NCI-H1092 treated with DMSO at 0.1 percent for 48 hours (cell line): ENCODE measurements at places on chromosomes 5 and 9.

GRCh38 chr5:176915906-176916305 is 16.8 kb upstream of the HK3 start:
- no peak for DNase-seq

DNA sequence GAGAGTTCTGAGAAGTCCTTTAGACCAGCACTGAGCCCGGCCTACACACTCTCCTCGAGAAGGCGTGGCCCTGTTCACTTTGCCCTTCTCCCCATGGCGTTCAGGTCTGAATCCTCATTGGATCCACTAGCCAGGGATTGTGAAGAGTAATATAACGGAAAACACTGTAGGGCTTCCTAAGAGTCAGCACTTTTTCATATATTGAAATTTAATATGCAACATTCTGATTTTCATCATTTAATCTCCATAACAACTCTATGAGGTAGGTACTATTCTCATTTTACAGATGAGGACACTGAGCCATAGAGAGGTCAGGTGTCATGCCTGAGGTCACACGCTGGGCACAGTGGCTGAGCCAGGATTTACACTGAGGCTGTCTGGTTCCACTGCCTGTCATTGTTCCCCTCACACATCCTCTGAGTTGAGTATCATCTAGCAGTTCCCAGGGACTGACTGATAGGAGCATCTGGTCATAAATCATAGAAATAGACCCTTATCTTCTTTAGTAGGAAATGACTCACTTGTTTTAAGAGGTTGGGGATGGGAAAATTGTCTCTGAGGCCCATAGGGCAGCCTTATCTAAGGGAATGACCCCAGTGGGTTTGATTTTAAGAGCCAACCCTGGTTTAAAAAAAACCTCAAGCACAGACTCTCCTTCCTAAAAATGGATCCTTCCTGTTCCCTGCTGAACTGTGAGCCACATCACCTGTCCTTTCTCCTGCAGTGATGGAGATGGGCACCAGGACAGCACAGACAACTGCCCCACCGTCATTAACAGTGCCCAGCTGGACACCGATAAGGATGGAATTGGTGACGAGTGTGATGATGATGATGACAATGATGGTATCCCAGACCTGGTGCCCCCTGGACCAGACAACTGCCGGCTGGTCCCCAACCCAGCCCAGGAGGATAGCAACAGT is 41.2 kb downstream of the THBS4 start:
- no peak for DNase-seq

- DNase-seq, result no peak
These were observed 78.1 kb downstream of the DENND1A start for GRCh38 chr9:123851851-123852250.

DNA sequence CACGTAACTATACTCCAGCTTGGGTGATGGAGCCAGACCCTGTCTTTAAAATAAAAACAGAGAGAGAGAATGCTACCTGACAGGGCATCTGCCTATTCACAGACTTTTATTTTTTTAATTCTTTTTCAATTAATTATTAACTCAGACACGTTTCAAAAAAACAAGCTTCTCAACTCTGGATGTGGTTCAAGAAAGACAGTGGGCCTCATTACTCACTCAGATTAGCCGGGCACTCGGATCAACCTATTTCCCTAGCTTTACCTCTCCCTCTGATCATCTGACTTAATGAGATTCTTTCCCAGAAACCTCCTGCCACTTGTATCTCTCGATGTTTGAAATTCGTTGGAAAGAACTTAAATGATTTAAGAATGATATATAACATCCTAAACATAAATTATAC is 134.1 kb downstream of the TRPM6 start:
- no peak for DNase-seq

GRCh38 chr5:124200381-124200780 is 546.1 kb downstream of the ZNF608 start:
- no peak for DNase-seq

- DNase-seq, result no peak
These were observed 320.6 kb upstream of the BRINP1 start for GRCh38 chr9:119689879-119690278.

GRCh38 chr5:159915904-159916840 is at the start of gene ADRA1B:
Gene ADRA1B, plus strand, starts transcription at chr5:159916482. Its CDS starts 424 bp downstream, at chr5:159916906.
- DNase-seq, result peak; percentile 41

GRCh38 chr5:86986837-86987236 is 280.8 kb upstream of the RASA1 start:
- no peak for DNase-seq

DNA sequence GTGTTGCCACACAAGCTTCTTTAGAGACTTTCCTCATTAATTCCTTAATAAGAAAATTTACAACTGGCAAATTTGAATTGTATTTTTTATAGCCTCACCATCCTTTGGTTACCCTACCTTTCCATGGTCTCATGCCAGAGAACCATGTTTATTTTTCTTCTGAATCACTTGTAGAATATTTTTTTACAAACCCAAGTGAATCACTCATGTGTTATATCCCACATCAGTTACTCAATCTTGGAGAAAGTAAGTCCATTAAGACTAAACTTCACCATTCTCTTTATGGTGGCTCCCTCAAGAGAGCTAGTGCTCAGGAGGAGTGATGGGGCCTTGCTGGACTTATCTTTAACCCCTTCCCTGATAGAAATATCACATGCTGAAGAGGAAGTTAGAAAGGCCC is 128.9 kb downstream of the SUSD1 start:
- DNase-seq, result no peak

GRCh38 chr5:110342683-110343082 is 383.8 kb downstream of the TMEM232 start:
- DNase-seq, result peak; percentile 20

DNA sequence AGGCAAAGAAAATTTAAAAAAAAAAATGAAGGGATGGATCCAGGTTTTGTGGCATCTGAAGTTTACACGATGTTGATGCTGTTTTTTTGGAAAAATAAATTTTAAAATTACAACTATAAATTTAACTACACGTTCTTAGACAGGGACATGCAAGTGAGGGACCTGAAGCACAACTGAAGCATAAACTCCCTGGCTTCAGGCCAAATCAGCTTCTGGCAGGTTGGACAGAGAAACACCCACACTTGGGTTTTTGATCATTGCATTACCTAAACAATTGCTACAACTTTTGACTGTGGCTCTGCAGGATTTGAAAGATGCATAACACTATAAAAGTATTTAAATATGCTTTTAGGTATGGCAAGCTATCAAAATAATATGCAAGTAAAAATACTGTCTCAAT is 1318.3 kb upstream of the DMAC1 start:
- DNase-seq, result peak; percentile 24

DNA sequence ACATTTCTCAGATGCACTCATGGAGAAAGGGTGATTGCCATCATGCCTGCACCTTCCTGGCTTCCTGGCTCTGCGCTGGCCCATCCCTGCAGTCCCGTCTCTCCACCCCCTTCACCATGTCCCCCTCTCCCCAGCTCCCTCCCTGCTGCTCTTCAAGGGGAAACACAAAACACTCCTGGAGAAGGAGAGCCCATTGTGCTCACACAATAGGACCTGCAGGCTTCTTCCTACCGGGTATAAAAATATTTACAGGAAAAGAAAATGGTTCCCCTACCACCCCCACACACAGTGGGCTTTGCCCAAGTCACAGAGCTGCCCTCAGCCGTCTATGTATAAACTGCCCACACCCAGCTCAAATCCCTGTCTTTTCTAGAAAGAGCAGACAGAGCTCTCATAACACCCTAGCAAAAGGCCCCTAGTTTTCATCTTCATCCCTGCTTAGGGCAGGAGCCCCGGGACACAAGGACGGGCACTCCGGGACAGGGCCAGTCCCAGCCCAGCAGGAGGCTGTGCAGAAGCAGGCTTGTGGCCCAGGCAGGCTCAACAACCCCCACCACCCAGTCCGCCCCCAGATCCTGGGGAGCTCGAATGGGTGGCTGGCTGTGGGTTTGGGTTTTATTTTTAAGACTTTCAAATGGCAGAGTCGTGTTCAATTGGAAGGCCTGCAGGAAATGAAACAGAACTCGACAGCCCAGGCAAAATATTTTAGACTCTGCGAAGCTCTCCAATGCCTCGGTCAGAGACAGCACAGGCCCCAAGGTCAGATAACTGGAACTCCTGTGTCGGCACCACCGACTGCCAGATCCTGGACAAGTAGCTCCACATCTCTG is 77.3 kb downstream of the LRSAM1 start:
- DNase-seq, result no peak

DNA sequence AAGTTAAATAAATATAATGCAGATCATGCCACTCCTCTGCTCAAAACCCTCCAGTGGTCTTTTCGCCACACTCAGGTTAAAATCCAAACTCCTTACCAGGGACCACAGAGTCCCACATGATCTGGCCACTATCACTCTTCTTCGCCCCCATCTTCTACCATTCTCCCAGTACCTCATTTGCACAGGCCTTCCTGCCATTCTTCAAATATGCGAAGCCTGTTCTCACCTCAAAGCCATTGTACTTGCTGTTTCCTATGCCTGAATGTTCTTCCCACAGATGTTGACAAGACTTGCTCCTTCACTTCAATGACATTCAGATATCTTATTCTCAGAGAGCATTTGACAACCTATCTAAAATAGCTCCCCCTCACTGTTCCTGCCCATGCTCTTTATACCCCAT is 10.9 kb downstream of the TEX10 start:
- DNase-seq, result no peak

GRCh38 chr5:168299372-168299771 is 7.9 kb downstream of the WWC1 start:
- no peak for DNase-seq

DNA sequence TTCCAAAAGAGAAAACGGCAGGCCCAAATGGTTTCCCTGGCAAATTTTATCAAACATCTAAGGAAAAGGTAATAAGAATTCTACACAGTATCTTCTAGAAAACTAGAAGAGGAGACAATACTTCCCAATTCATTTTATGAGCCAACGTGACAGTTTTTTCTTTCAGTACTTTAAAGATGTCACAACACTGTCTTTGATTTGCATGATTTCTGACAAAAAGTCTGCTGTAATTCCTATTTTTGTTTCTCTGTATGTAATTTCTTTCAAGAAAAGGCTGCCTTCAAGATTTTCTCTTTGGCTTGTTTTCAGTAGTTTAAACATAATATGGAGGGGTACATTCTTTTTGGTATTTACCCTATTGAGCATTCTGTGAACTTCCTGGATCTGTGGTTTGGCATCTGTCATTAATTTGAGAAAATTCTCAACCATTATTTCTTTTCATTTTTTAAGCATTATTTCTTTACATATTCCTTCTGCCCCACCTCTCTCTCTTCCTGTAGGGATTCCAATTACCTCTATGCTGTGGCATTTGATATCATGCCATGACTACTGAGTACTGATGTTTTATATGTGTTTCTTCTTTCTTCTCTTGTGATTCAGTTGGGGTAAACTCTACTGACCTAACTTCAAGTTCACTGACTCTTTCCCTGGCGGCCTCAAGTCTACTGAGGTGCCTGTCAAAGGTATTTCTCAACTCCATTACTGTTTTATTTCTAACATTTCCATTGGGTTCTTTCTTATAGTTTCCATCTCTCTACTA is 32.2 kb downstream of the ANKS6 start:
- no peak for DNase-seq

- DNase-seq, result no peak
These were observed 104.4 kb downstream of the ARHGAP26 start for GRCh38 chr5:142874540-142874939.

- no peak for DNase-seq
These were observed 26.6 kb downstream of the HABP4 start for GRCh38 chr9:96476591-96476990.

DNA sequence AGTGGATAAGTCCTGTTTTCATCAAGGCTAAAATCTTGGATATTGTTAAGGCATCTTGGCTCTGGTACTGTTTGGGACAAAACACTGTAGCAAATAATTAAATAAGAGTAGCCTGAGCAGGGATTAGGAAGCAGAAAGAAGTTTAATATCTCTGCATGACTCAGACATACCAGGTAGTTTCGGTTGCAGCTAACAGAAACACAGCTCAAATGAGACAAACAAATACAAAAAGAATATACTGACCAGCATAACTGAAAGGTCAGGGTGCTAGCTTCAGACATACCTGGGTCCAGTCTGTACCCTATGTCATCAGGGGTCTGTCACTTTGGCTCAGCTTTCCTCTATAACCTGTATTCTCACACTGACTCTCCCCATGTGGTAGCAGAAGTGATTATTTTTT is 156.4 kb upstream of the MAP3K1 start:
- DNase-seq, result no peak

- peak; percentile 13 for DNase-seq
These were observed 25.5 kb downstream of the INSYN2B start for GRCh38 chr5:169954786-169955185.

DNA sequence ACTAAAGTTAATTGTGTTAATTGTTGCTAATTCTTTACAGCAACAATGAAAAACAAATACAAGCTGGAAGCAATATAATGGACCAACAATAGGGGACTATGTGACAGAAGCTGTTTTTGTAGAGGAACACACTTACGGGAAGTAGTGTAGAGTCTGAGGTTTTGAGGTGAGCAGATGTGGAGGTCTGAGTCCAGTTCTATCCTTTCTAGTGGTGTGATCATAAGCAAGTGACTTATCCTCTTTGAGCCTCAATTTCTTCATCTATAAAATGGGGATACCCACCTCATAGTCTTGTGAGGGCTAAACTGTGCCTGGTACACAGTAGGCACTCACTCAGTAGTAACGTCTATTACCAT is 28.3 kb downstream of the ALG2 start:
- no peak for DNase-seq

GRCh38 chr5:9698125-9698826 is 68.1 kb upstream of the TAS2R1 start:
- no peak for DNase-seq
